NCI-H1694 (cell line): ENCODE measurements at places on chromosomes 13 and 19.

GRCh38 chr19:29860492-29860891 is 48.7 kb downstream of the CCNE1 start:
- no peak for DNase-seq

- no peak for DNase-seq
Observed at GRCh38 chr19:53388904-53389303, 6.0 kb upstream of the ZNF765 start.

DNA sequence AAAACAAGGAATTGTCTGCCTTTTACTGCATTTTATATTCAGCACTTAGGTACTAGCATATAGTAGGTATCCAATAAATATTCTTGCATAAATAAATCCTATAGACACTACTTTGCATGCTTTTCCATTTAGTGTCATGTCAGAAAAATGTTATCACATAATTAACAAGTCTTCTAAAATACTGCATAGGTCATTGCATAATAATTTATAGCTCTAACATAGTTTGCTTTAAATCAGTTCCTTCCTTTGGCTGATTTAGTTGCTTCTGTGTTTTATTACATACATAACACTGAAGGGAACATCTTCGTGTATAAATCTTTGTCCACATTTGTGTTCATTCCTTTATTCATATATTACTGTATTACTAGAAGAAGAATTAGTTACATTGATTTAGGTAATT is 36.2 kb downstream of the WASF3 start:
- no peak for DNase-seq

DNA sequence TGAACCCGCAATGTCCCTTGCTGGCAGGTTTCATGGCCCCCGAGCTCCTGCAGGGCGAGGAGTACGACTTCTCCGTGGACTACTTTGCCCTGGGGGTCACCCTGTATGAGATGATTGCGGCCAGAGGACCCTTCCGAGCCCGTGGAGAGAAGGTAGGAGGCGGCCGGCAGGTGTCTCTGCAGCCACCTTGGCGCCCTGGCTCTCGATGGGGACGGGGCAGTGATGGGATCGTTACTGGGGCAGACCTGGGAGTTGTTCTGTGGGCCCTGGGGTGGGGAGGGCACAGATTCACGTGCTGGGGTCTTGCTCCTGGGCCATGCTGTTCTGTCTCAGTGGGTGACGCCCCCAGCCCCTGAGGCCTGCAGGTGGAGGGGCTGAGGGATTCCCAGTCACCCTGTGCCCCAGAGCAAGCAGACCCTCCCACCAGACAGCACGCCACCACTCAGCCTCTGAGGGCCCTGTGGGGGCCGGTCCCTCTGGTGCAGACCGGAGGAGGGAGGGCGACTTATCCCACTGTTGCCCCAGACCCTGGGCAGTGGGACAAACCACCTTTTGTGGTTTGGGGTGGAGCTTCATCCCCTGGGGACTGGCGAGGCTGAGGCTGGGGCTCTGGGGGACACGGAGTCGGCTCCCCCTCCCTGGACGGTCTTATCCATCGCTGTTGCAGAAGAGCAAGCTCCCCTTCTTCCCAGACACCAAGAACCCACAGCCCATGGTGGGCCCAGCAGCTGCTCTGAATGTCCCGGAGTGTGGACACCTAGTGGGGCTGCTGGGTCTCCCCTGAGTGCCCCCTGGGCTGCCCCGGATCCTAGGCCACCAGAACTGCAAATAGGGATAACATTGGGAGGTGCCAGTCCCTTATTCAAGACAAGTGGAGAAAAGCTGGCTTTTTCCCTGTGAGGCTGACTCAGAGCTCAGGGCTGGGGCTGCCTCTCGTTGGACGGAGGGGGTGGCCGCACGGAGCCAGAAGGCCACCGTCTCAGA is 27.5 kb upstream of the TMEM255B start:
- no peak for DNase-seq

- DNase-seq, result no peak
Observed at GRCh38 chr19:45156011-45156630, 4.7 kb downstream of the NKPD1 start.

GRCh38 chr13:99150575-99151361 is 49.9 kb upstream of the UBAC2 start:
- DNase-seq, result no peak

DNA sequence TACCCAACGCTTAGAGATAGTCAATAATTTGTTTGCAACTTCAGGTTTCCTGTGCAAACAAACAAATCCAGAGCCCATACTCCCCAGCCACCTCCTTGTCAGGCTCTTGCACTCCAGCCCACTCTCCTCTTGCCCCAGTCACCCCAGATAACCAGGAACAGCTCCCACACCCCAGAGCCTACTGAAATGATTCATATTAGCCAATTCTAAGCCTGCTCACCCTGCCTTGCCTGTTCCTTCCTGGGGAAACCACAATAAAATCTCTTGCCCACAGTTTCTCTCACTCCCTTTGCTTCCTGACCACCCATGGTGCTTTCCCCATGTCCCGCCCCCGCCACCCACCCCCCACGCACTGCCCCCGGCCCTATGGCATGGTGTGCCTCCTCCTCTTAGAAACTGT is 3.8 kb upstream of the ACTL9 start:
- DNase-seq, result no peak

GRCh38 chr19:28980236-28980868 is 232.6 kb downstream of the UQCRFS1 start:
- DNase-seq, result no peak
